Activated T-helper 2 cell treated with anti-CD3 and anti-CD28 coated beads, Interferon-gamma antibody, Interleukin-2, Interleukin-4, amounts not matched to agents 10 μg/mL and 5 μg/mL and 100 μg/mL, durations not matched to agents 14 hours and 24 hours and 36 hours (primary cell): ENCODE measurements at places on chromosomes 1 and 21. TPM values are rescaled to one million over a fixed set of nuclear protein-coding genes. Genes with fewer than 3 reads are reported as not detected.

LTN1 gene
- 24.9 and 27.5 TPM in 2 replicates for total RNA-seq

GRCh38 chr1:1132956-1133750 is 17.3 kb upstream of the C1orf159 start:
- no peak overlapping the region for H3K4me3 ChIP-seq
- DNase-seq, result no peak
- no peak overlapping the region for H3K27ac ChIP-seq
- no peaks in the 10 kb centered on the region for H3K27me3 ChIP-seq
- H3K36me3 ChIP-seq, result no peaks in the 10 kb centered on the region

TMPRSS3 gene
- 81.0 and 88.1 TPM in 2 replicates for total RNA-seq

- peaks cover 3% of the 10 kb centered on the region for H3K27me3 ChIP-seq
- H3K36me3 ChIP-seq, result no peaks in the 10 kb centered on the region
- no peak overlapping the region for H3K27ac ChIP-seq
- H3K4me1 ChIP-seq, result peaks cover 19% of the 10 kb centered on the region
- no peak overlapping the region for H3K4me3 ChIP-seq
- no peak for DNase-seq
Measured at GRCh38 chr1:198462365-198463019, 78.0 kb downstream of the ATP6V1G3 start.

DNA sequence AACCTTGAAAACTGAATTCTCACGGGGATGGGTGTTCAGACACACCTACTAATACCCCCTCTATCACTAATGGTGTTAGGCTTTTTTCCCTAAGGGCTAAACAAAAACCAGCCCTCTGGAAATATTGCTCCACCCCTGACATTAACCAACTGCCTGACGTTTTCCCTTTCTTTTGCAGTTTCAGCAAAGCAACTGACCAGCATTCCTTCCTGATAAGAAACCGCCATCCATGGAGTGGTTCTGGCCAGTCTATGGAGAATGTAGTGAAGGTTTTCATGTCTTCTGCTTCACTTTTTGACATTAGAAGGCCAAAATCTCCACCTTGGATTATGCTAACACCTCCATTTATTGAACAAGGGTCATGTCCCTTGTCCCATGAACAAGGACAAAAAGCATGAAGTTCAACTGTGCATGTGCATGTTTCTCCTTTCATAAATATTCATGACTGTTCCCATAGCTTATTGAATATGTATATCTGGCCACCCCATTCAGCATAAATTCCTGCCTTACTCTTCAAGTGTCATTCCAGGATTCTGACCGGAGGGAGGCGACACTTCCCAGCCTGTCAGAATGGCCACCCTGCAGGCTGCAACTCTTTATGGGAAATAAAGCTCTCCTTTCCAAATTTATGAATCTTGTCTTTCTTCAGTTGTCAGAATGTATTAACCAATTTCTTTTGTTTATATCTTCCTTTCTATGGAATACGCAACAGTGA is 314.3 kb downstream of the HHIPL2 start:
- H3K4me3 ChIP-seq, result no peak overlapping the region
- no peaks in the 10 kb centered on the region for H3K27me3 ChIP-seq
- H3K27ac ChIP-seq, result no peak overlapping the region

RNF2 gene
- 25.7 and 30.6 TPM in 2 replicates for total RNA-seq

CR1L gene
- total RNA-seq, result not detected in 2 replicates
